ENCODE measurements at places on chromosomes 1 and 21.

GRCh38 chr1:119472080-119472818, 34.8 kb upstream of the HSD3B1 start:
- DNase-seq: no peak

DNA sequence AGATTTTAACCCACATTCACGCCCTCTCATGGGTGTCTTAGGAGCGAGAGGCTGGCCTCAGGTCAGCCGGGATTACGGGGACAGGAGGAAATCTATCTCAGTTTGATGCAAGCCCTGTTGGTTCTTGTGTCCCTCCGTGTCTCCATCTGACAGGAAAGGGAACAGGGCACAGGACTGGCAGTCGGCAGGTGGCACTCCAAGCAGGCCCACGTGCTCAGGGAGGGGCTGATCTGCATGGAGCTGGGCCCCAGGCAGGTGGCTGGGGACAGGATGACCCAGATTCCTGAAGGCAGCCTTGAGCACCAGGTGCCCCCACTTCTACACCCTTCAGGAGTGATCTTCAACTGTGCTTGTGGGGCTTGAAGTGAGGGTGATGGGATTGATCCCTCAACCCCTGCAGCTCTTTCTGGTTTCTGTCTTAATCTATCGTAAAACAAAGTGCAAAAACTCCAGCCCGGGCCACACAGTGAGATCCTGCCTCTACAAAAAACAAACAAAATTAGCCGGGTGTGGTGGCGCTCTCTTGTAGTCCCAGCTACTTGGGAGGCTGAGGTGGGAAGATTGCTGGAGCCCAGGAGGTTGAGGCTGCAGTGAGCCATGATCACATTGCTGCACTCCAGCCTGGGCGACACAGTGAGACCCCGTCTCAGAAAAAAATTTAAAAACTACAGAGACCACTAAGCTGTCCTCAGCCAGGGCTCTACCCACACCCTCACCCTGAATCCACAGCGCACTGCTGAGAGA, 8.3 kb downstream of the PLEKHG5 start:
- DNase-seq: no peak

GRCh38 chr1:180254496-180254819, 24.4 kb downstream of the LHX4 start:
- DNase-seq: no peak

DNA sequence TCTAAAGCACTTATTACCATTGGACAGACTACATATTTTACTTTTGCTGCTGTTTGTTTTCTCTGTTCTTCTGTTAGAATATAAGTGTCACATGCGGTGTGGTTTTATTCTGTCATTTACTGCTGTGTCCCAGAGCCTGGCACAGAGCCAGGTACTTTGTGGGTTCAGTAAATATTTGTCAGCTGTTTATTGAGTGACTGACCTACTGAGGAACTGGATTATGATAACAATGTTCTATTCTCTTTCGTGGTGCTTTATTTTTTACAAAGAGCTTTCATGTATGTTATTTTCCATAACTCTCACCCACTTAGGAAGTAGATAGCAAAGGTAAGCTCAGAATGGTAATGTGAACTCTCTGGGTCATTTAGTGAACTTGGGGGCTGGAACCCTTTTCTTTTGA, 118.8 kb downstream of the RWDD3 start:
- DNase-seq: no peak

DNA sequence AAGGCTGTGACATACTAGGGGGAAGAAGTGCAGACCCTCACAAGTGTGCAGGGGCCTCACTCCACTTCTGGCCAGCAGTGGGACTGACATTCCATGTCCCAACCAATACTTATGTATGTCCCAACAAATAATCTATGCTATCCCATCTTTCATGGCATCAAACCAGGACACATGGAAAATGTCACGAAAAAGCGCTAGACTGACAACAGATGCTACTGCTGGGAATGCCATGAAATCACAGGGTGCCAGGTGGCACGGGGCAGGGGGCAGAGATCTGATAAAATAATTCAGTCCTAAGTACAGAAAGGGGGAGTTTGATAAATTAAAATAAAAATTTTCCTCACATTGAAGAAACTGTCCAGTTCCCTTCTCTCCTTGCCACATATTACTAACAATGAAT, 27.6 kb upstream of the BCAS2 start:
- no peak for DNase-seq

GRCh38 chr21:46355161-46356004, 31.4 kb downstream of the PCNT start:
- no peak for DNase-seq

GRCh38 chr21:18298228-18298627, 53.6 kb downstream of the CHODL start:
- no peak for DNase-seq

DNA sequence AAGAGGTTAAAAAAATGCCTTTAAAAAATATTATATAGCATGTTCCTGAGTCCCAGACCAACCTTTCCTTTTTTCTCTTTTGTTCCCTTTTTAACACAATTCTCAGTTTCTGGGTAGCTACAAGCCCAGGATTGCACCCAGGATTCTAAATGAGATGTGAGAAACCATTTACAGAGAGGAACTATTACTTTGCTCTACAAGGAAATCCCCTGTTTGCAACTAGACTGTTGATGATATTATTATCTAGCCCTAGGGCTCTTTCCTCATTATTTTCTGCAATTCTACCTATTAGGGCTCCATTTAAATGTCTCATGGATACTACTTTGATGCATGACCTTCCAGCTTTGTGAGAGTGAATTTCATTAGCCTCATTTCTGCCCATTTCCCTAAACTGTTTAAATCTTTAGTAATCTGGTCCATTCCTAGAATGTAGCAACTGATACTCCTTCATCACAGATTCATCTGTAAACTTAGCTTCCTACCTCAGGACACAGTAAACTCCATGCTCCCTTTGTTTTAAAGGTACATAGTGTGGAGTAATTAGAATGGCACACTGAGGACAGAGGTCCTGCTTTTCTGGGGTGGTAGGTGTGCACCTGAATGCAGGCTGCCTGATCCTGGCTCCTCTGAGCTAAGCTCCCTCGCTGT, 7.1 kb upstream of the KIF14 start:
- no peak for DNase-seq

GRCh38 chr1:154747740-154748404, 122.2 kb downstream of the KCNN3 start:
- no peak for DNase-seq

DNA sequence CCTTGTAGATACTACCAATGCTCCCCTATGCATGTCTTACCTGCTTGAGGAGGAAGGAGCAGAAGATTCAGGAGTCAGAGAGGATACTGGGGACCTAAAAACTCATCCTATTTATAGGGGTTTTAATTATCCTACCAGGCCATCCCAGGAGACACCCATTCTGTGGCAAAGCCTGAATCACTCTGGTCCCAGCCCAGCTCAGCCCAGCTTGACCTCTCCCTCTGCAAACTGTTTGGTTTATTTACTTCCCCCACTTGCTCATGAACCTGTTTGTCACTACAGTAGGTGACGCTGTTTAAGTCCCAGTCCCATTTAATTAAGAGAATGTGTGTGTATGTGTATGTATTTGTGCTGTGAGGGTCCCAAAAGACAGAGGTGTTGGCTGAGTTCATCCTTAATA, at the start of gene RPTN:
Gene RPTN (minus strand): TSS at position 85 of the 400 bp plus-strand sequence. CDS start 1,339 bp downstream, outside the sequence.
- no peak for DNase-seq

- no peak for DNase-seq
These were observed 111.9 kb downstream of the TRABD2B start for GRCh38 chr1:47885062-47885830.

- DNase-seq: no peak
These were observed 273.7 kb upstream of the NFIA start for GRCh38 chr1:60808676-60809075.

GRCh38 chr1:172845371-172845770, 186.5 kb downstream of the FASLG start:
- no peak for DNase-seq

GRCh38 chr21:19130379-19131028, 726.9 kb upstream of the TMPRSS15 start:
- DNase-seq: no peak

GRCh38 chr1:8061673-8062386, 35.7 kb upstream of the ERRFI1 start:
- DNase-seq: no peak

GRCh38 chr1:225026701-225027100, 97.2 kb downstream of the DNAH14 start:
- DNase-seq: no peak

GRCh38 chr1:165387505-165387904, 31.0 kb upstream of the LMX1A start:
- no peak for DNase-seq

- DNase-seq: no peak
These were observed 1.5 kb downstream of the IVNS1ABP start for GRCh38 chr1:185315445-185316071.

- DNase-seq: no peak
These were observed 23.4 kb downstream of the MAPKAPK2 start for GRCh38 chr1:206708058-206708457.

GRCh38 chr1:245469734-245470133, 314.9 kb downstream of the KIF26B start:
- DNase-seq: no peak

- DNase-seq: no peak
These were observed 40.1 kb downstream of the ZNF281 start for GRCh38 chr1:200369706-200370105.

- DNase-seq: no peak
These were observed 28.9 kb upstream of the APP start for GRCh38 chr21:26199456-26199855.

GRCh38 chr1:8145545-8146202, 119.6 kb upstream of the ERRFI1 start:
- DNase-seq: no peak

DNA sequence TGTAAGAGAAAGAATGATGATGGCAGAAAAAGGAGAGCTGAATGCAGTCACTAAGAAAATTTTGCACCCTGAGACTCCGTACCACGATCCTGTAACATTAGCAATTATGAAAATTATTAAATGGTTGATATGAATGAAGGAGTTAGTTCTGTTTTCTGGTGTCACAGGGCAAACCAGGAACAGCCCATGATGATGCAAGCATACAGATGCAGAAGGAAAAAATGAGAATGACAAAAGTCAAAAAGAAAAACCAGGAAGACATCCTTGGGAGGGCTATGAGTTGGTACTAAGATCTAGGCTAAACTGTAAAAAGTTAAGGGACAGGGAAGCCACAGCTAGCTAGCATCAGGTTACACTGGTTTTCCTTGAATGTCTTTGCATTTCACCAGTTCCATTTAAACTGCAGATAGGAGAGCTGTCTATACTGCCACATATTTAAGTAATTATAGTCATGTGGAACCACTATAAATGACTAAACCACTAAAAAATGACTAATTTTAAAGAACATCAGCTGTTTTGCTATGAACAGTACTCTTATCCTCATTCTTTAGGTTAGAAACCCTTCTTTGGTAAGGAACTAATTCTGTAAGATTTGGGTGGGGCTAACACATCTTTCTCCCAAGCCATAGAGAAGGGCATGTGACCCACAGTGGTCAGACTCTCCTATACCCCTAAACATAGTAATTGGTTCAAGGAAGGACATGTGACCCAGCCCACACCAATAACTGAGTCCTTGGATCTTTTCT, 11.4 kb downstream of the DOCK7 start:
- no peak for DNase-seq

DNA sequence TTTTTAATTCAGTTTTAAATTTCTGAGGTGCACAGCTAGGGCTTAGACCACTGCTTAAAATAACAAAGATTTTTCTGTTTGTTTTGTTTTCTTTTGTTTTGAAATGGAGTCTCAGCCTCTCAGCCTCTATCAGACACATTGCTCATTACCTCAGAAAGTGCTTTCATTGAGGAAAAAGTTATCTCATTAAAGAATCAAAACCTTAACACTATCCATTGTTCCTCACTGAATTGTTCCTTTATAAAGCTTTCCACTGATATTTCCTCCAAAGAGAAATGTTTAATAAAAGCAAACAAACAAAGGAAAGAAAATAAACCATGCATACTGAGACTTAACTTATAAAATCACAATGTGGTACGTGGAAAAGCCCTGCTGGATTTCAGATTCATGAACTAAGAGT, 63.8 kb downstream of the SIPA1L2 start:
- DNase-seq: no peak

DNA sequence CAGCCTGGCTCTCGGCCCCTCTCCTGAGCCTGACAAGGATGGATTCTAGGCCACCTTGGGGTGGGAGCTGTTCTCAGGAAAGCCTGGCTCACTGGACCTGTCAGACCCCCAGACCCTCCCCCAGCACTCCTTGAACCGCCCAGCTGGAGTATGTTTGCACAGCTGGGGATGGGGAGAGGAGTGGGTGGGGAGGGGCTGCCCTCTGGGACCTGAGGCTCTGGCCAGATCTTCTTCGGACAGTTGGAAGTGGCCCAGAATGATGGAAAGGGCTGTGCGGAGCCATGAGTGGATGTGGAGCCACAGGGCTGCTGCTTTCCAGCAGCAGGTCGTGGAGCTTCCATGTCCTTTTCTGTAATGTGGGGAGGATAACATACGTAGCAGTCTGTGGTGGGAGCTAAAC, 43.0 kb upstream of the TRABD2B start:
- no peak for DNase-seq

DNA sequence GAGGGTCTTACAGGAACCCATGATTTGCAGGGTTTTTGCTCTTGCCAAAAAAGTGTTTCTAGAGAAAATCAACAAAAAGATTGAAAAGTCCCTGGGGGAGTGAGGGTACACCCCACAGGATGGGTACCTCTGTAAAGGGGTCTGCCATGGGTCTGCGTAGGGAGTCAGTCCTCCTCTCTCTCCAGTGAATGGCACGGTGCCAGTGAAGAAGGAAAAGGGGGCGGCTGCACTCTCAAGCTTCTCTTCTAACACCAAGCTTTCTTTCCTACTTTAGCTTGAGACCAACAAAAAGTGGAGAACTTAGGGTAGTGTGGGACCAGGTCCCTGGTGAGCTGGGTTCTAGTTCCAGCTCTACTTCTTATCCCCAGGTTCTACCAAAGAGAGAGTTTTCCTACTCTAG, 87.4 kb downstream of the GLUL start:
- DNase-seq: no peak

- DNase-seq: no peak
These were observed 5.7 kb downstream of the MT1HL1 start for GRCh38 chr1:236998546-236998945.

DNA sequence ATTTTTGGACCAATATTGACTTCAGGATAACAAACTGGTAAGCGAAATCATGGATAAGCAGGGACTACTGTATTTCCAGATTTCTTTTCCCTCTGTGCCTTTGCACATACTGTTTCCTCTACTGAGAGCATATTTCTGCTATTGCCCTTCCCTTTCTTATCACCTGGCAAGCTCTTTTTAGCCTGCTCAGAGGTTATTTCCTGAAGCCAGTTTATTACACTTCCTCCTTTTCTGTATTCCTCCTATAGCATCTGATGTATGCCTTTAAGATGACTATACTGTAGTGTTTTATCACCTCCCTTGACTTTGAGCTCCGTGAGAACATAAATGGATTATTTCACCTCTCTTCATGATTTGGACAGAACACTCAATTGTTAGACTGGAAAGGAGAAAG, 49.0 kb downstream of the MAGI3 start:
- no peak for DNase-seq

Data from SW 1271 (cell line).